ENCODE measurements at places on chromosomes 16 and 17. TPM values are rescaled to one million over a fixed set of nuclear protein-coding genes. Genes with fewer than 3 reads are reported as not detected.

The TEX19 gene
- total RNA-seq, result not detected

The GPRC5B gene
- 40.6 TPM for total RNA-seq

DNA sequence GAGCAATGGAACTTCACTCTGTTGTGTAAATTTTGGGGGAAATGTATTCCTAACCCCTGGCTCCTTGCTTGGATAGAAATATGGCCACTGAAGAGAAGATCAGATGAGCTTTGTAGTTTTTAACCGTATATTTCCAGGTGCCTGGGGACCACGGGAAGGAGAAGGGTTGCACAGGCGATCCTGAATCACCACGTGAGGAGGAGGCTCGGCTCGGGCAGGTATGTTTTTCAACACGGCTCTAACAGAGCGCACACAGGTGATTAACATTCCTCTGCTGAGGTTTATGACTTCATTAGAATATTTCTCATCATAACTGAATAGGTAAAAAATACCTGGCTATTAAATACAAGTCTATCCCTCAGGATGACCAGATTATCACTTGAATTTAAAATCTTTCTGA, 495.0 kb upstream of the ZFHX3 start:
- no peak overlapping the region for H3K27ac ChIP-seq
- peaks cover 10% of the 10 kb centered on the region for H3K4me1 ChIP-seq
- H3K36me3 ChIP-seq, result no peaks in the 10 kb centered on the region
- no peak for DNase-seq

DNA sequence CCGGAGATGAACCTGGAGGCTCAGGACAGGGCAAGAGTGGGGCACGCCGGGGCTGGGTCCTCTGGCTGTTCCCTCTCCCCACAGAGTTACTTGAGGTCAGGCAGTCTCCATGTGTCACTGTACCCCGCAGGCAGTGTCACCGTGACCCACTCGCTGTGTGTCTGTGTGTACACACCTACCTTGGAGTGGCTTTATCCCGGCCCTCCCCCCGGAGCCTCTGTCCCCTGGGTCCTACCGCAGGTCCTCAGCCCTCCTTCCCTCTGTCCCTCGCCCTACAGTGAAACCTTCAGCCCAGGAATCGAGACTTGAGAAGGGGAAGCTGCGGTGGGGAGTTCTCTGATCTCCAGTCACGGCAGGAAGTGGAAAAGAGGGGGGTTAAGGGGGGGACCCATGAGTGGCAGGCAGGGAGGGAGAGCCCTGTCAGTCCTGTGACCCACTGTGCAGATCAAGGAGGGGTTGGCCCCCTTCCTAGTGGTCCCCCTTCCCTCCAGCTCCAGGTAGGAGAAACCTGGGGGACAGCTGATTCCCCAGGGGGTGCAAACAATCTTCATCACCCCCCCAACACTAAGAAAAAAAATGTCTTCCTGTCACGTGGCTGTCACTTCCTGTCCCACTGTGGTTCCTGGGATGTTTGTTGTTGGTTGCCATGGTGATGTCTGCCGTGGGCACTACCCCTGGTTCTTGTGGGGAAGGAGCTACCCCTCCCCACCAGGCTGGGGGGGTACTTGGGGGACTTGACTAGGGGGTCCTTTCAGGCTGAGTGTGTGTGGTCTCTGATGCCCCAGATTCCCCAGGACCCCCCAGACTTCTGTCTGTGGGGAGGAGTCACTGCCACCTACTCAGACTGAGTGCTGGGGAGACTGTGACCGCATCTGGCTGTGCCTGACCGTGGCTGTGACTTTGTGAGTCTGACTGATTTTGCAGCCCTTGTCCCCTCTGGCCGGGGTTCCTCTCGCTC, 13.7 kb downstream of the RARA start:
- peaks cover 47% of the 10 kb centered on the region for H3K4me1 ChIP-seq
- no peaks in the 10 kb centered on the region for H3K27me3 ChIP-seq
- H3K27ac ChIP-seq, result peak overlapping the region; percentile 29
- no peaks in the 10 kb centered on the region for H3K36me3 ChIP-seq

GRCh38 chr17:50093807-50094206, 1.3 kb upstream of the PDK2 start:
- no peak overlapping the region for H3K27ac ChIP-seq
- peaks cover 10% of the 10 kb centered on the region for H3K4me1 ChIP-seq
- no peak for DNase-seq
- H3K4me3 ChIP-seq, result no peak overlapping the region
- H3K36me3 ChIP-seq, result peaks cover 6% of the 10 kb centered on the region

DNA sequence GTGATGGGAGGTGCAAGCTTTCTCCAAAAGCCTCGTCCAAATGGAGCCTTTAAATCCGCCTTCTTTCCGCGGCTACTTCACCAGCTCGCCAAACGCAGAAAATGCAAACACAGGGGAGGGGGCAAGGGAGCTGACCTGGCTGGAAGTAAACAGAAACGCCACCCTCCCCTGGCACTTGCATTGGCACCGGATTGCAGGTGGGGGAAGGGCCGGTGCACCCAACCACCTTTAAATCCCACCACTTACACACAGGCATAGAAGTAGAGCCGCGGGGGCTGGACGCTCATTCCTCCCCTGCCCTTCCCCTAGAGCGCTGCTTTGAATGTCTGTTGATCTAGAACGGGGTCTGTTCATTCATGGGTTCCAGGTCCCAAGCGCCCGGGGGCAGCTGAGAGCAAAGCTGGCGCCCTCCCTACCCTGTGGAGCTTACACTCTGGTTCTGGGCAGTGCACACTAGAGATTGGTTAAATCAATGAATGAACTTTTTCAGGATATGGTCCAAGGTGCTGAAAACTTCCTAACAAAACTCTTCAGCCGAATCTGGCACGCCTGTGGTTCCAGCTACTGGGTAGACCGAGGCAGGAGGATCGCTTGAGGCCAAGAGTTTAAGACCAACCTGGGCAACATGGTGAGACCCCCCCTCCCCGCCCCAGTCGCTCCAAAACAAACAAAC, 920 bp upstream of the ZCCHC14 start:
- peaks cover 2% of the 10 kb centered on the region for H3K36me3 ChIP-seq
- H3K27me3 ChIP-seq, result no peaks in the 10 kb centered on the region
- peak overlapping the region; percentile 74 for H3K4me3 ChIP-seq
- DNase-seq, result no peak

Data from progenitor cell of endocrine pancreas (in vitro differentiated cells).